Stimulated activated CD4-positive, alpha-beta T cell treated with anti-CD3 and anti-CD28 coated beads, Interleukin-15, amount 100 ng/mL, for 1 hour (primary cell): ENCODE measurements at places on chromosomes 1 and 21.

- no peak for DNase-seq
Observed at GRCh38 chr1:16155537-16156410, at the start of gene EPHA2. Gene EPHA2 (minus strand): TSS chr1:16156069. CDS start chr1:16155932, 137 bp downstream.

GRCh38 chr21:35994613-35995012, 65.7 kb downstream of the SETD4 start:
- DNase-seq = no peak

- no peak for DNase-seq
Observed at GRCh38 chr21:45112371-45112770, 38.0 kb downstream of the ADARB1 start.

- DNase-seq = no peak
Observed at GRCh38 chr1:61183471-61184039, 101.2 kb downstream of the NFIA start.

GRCh38 chr1:219666242-219666641, 53.3 kb upstream of the ZC3H11B start:
- no peak for DNase-seq

DNA sequence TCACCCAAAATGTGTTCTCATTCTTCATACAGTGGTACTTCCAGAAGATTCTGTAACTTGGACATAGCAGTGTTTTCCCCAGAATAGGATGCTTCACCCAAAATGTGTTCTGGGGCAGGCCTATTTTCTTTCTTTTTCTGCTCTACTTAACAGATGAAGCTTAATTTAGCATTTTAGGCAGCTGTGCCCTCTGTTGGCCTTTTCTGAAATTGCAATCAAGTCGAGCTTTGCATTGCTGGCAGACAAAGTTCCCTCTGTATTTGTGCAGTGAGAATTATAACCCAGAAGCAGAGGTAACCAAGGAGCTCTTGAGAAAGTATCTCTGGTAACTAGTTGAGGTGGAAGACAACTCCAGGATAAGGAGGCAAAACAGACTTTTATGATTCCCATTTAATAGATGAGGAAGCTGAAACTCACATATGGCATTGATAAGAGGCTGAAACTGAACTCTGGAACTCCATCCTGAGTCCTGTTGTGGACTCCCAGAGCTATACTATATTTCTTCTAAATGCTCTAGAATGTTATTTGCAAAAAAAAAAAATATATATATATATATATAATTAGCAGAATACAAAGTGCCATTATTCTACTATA, 50.3 kb upstream of the L1TD1 start:
- no peak for DNase-seq

- DNase-seq = no peak
Observed at GRCh38 chr21:28737674-28738419, 254.8 kb downstream of the LTN1 start.

DNA sequence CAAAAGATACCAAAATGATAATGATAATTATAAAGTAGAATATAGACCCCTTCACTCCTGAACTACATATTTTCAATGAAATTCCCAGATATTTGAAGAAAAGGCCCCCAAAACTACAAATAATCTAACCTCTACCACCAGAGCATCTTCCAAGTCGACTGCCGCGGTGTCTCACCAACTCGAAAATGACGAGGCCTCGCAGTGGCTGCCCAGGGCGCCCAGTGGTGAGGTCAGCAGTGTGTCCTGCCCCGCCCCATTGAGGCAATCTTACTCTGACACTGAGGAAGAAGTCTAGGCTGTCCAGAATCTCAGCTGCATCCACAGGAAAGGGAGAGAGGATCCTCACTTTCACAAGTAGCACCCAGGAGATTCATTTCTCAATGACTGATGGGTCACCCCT, 5.2 kb downstream of the DUSP10 start:
- DNase-seq = no peak

- DNase-seq = no peak
Observed at GRCh38 chr1:176619261-176619660, 156.3 kb downstream of the PAPPA2 start.

DNA sequence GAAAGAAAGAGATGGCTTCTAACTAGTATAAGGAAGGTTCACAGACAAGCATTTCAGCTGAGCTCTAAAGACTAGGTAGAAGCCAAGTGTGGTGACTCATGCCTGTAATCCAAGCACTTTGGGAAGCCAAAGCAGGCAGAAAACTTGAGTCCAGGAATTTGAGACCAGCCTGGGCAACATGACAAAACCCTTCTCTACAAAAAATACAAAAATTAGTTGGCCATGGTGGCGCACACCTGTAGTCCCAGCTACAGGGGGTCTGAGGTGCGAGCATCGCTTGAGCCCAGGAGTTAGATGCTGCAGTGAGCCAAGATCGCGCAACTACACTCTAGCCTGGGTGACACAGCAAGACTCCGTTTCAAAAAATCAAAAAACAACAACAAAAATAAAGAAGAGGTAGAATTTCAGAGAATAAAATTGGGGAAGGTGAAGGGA, 27.8 kb downstream of the FBXO42 start:
- no peak for DNase-seq

- DNase-seq = no peak
Observed at GRCh38 chr1:223747838-223748335, 35.5 kb downstream of the CAPN2 start.

DNA sequence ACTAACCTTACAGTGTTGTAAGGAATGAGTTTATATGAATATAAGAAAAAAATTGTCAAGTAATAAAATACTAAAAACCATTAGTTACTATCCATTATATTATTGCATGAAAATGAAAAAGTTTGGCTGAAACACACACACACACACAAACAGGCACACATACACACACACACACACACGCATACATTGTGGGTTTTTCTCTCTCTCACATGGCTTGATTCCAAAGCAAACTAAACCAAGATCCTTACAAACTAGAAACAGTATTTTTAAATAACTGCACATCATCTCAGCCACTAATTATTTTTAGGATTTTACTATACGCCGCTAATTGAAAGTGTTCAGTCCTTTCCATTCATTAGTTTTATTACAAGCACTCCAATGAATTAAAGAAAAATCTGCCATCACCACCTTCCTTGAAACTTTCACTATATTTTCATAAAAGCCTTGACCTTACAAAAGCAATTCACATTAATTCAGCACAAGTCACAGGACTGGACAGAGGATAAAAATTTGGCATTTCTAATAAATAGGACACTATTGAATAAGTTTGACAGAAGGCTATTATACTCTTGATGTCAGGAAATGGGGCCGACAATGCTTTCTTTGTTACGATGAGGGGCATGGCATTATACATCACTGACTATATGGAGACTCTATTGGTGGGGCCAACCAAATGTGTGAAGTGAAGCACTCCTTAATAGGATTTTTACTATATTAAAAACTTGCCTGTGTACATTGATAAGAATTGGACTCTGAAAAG, 187.0 kb upstream of the ESRRG start:
- DNase-seq = no peak

GRCh38 chr1:86823821-86824500, 90.0 kb downstream of the SELENOF start:
- no peak for DNase-seq

- no peak for DNase-seq
Observed at GRCh38 chr1:180581635-180582039, 22.9 kb downstream of the OVAAL start.

DNA sequence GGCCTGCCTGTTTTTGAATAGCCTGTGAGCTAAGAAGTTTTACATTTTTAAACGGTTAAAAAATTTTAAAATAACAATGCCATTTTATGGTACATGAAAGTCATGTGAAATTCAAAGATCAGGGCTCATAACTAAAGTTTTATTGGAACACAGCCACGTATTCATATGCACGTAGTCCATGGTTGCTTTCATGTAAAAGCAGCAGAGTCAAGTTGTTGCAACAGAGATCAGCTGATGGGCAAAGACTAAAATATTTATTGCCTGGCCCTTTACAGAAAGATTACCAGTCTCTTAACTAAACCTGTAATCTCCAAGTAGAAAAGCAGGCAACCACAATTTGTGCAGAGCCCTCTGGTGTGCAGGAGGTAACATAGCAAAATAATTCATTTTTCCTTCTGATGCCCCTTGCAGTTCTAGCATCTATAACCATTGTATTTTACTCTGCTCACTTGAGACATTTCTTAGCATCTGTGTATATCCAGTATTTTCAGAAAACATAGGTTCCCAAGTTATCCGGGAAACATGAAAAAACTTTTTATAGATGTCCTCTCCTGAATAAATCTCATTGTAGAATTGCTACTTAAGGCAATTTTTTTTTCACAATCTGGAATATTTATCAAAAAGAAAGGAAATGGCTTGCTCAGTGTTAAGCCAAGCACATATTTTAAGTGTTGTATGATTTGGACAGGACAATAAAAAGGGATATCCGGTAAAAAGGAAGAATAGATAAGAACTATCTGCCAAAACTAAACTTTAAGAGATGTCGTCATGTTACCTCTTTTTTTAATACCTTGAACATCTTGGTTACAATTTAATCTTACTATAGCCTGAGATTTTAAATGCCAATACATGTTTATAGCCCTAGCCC, 430.8 kb downstream of the PLPP3 start:
- no peak for DNase-seq

DNA sequence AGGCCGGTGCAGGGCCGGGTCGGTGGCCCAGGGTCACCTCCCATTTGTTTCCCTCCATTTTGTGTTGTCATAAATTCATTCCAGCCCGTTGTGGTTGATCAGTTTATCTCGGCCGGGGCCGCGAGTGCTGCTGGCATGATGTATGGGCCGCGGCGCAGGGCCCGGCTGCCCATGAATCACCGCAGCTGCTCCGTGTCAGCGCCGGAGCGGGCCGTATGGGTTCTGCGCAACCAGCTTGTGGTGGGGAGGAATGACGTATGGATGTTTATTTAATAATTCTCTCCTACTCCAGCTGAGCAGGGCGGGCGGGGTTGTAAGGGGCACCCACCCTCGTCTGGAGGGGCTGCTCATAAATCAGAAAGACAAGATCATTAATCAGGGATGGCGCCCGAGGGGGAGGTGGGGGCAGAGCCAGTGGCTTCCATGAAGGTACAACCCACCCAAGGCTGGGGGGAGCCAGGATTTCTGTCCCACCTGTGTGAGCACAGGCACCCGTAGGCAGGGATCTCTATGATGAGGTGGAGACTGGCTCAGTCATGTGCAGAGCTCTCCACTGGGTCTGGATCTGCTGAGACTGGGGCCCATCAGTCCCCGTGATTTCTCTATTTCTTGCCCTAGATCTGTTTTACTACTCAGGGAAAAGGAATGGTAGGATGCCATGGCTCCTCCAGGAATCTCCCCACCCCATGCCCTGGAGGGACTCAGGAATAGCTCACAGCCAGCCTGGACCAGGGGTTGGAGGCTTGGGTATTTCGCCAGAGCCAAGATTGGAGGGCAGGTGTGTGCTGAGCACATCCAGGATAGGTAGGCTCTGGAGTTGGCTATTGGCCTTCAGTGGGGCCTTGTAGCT, 27.8 kb downstream of the TMEM53 start:
- DNase-seq = no peak

DNA sequence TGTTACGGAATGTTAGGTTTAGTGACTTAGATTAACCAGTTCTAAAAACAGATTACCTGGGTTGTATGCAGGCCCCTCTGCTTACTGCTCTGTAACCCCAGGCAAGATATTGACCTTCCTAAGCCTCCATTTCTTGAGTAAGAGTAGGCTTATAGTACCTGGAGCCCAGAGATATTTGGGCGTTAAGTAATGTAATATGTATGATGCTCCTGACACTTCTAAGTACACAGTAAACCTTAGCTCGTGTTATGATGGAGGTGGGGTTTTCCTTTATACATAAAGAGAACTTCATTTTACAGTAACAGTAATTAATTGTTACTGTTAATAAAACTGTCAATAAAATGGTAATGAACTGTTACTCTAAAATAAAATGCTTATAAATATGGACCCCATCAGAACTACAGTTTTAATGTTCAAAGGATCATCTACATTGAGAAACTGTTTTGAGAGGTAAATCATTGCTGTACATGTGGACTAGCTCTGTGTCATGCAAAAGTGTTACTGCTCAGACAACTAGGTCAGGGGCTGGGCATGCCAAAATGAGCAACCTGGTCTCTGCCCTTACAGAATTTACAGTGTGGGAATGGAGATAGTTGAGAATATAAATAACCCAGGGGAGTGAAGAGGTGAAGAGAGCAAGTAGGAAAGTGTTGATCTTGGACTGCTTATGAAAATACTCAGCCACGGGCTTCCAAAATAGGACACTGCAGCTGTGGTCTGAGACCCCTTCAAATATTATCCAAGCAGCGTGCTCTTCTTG, 26.6 kb downstream of the LRRC8C start:
- no peak for DNase-seq

GRCh38 chr1:6408023-6408422, 11.7 kb downstream of the HES2 start:
- DNase-seq = no peak

DNA sequence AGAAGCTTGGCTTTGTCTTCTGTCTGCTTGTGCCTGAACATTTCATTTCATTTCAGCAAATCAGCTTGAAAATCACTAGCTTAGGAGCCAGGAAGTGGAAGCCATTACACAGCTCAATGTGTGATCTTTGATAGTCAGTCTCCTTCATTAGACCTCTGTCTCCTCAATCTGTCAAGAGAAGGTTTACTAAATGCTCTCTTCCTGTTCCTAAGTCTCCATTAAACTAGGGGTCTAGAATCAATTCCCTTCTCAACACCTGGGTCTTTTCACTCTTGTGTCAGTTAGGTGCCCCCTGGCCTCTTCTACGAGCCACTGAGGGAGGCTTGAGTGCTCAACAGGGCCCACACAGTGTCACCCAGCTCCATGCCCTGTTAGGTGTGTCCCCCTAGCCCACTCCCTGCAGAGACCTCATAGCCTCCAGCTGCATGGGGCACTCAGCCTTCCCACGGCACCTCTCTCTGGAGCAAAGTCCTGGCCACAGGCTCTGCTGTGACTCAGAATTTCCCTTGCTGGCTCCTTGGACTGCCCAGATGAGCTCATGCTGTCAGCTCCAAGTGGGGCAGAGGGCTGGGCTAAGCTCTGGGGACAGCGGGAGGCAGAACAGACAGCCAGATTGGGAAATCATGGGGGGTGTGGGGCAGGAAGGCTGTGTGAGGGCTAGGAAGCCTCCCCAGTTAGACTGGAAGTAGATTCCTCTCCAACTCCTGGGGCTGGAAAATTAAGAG, 115.7 kb upstream of the IPO9 start:
- no peak for DNase-seq

GRCh38 chr1:218466341-218467010, 121.3 kb downstream of the TGFB2 start:
- no peak for DNase-seq

DNA sequence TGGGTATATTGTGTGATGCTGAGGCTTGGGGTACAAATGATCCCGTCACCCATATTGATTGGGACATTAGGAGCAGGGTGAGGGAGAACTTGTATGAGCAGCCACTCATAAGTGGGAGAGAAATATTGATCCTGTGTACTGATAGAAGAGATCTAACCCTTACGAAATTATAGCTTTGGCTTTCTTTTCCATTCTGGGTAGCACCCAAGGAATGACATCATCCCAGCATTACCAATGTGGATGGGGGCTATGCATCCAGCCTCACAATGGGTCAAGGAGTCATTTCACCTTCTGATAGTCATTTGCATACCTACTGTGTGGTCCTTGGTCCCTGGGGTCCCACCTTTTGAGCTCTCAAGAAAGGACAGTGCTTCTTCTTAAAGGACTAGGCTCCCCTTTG, 1.9 kb upstream of the NAV1 start:
- DNase-seq = no peak
